Frontal cortex (tissue), 4 donors: ENCODE measurements at places on chromosomes 5 and 9. TPM values are rescaled to one million over a fixed set of nuclear protein-coding genes. Genes with fewer than 3 reads are reported as not detected.

DNA sequence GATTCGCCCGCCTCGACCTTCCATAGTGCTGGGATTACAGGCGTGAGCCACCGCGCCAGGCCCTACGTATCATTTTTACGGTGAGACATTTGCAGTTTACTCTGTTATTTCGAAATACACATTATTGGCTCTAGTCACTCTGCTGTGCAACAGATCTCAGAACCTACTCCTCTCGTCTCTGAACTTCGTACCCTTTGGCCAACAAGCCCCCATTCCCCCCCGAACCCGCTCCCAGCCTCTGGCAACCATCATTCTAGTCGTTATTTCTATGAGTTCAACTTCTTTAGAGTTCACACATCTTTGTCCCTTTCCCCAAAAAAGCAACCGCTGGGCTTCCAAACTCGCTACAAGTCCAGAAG lies 735 bp downstream of the PTGR1 start:
- DNase-seq: no peak

GPR151 gene
- 0.41 TPM for total RNA-seq

DNA sequence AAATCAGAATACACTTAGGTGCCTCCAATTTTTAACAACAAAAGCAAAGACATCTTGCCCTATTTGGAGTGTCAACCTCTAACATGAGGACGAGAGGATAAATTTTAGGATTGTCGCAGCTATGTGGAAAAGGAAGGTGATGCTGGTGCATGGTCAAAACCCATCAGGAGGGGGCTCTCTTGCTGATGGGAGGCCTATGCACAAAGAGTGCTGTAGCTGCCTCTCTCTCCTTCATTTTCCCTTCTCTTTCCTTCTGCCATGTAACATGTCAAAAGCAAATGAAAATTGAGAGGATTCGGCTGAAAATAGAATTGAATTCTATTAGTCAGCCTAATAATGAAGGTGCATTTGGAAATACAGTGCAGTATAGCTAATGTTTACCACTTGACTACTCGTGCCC lies 578.7 kb upstream of the ZNF462 start:
- no peak for DNase-seq

GRCh38 chr5:124504081-124504916 lies 242.1 kb downstream of the ZNF608 start:
- no peak for DNase-seq

BSPRY gene
- under 0.01 TPM for total RNA-seq

GRCh38 chr5:10330511-10331230 lies 22.8 kb upstream of the MARCHF6 start:
- no peak for DNase-seq

GRCh38 chr5:133890314-133890713 lies 78.1 kb downstream of the C5orf15 start:
- no peak for DNase-seq

TMEM232 gene
- 25.7 TPM for total RNA-seq

DNA sequence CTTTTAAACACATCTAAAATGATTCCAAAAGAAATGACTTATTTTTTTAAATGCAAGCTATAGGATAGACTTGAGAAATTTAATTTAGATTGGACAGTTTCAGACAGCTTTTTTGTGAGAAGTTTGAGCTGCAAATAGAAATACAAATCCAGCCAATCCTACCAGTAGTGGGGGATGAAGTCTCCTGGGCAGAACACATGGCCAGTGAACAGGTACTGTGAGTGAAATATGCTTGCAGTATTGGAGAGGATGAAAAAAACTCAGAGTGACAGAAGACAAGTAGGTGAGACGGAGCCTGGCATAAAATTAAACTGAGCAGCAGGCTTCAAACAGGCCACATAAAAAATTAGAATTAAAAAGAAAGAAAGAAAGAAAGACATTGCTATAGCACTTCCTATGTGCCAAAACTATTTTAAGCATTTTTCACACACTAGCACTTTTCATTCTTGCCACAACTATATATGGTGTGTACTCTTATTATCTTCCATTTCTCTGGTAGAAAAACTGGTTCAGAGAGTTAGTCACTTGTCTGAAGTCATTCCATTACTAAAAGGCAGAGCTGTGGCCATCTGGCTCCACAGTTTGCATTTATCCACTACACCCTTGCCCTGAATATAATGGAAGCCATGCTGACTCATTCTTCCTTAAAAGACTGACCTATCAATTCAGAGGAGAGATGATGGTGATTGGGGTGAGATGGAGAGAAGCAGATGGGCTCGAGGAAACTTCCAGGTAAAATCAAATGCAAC lies 310.2 kb upstream of the CTNND2 start:
- DNase-seq: no peak

TNFSF15 gene
- total RNA-seq: under 0.01 TPM

- no peak for DNase-seq
These were observed 24.2 kb upstream of the CDC42SE2 start for GRCh38 chr5:131239686-131240085.

ZNF658 gene
- total RNA-seq: 28.5 TPM

SHROOM1 gene
- 0.82 TPM for total RNA-seq

GRCh38 chr5:116320486-116320885 lies 235.7 kb downstream of the COMMD10 start:
- DNase-seq: no peak

SCGB3A2 gene
- not detected for total RNA-seq

GRCh38 chr5:543755-544674 lies 19.8 kb upstream of the SLC9A3 start:
- DNase-seq: no peak

BASP1 gene
- 411 TPM for total RNA-seq

DNA sequence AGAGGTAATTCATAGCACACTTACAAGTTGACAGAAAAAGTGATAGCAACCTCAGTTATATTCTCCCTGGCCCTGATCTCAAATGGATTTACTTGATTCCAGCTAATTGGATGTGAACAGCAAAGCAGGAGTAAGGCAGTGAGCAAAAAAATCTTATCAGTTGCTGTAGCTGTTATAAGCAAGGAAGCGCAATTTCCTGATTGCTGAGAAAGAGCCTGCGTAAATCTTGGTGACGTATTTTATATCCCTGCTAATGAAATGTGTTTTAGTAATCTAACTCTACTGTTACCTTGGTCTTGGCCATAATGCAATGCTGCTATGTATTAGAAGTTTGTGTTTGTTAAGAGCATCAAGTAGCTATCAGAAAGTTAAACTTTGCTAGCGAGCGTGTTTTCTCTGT lies 661.2 kb upstream of the SEMA6A start:
- DNase-seq: no peak

DNA sequence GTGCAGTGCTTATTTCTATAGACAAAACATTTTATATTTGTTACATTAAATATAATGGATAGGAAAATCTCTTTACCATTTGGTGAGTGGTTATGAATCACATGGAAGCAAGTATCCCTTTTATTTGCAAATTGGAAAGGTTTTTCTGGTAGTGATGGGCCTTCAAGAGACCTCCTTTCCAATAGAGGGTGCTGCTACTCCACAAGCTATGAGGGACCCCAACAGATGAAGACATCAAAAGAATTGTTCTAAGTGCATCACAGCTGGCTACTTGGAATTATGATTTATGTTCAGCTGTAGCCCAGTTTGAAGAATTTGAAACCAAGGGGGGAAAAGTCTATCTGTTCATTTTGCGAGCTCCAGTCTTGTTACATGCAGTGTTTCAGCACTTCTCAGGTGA lies 493.7 kb upstream of the SGCD start:
- DNase-seq: no peak

DNA sequence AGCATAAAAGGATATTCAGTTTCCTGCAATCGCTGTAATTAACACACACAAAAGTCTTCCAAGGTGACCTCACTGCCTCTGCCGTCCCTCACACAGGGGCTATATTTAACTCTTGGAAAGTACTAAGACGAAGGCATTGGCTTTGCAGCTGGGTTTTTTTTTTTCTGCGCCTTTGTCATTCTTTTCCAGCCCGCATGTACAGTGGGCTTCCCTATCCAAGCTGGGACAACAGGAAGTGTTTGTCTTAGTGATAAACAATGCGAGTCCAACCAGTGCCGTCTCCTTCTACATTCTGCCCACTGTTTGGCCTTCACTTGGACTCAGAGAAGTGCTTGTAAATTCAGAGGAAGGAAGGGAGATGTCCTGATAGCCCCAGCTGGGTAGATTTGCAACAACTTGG lies 17.6 kb downstream of the AFAP1L1 start:
- DNase-seq: no peak

C9 gene
- under 0.01 TPM for total RNA-seq

GRCh38 chr9:117696154-117696553 lies 8.0 kb upstream of the TLR4 start:
- DNase-seq: no peak

GPSM1 gene
- 71.7 TPM for total RNA-seq

- DNase-seq: no peak
These were observed 195.4 kb downstream of the MPDZ start for GRCh38 chr9:13083963-13084528.

PHF24 gene
- 19.2 TPM for total RNA-seq

CD74 gene
- total RNA-seq: 3.3 TPM

GRM6 gene
- under 0.01 TPM for total RNA-seq

OLFM1 gene
- total RNA-seq: 69.7 TPM

DNA sequence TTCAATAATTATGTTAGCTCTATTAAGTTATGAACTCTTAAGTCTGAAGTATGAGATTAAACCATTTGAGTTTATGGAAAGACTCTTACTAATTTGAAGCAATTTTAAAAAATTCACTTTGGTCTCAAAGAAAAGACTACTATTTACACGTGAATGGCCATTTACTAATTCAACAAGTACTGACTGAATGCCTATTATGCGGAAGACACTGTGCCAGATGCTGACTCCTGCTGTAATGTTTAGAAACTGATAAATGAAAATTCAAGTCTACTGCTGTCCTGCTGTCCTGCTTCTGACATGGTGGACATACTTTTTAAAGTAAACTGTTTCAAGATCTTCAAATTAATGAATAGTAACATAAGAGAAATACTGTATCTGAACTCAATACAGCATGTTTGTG lies 116.2 kb downstream of the MPDZ start:
- DNase-seq: no peak

PCDHB4 gene
- 4.5 TPM for total RNA-seq

MPDZ gene
- 43.6 TPM for total RNA-seq

PAEP gene
- not detected for total RNA-seq

DNA sequence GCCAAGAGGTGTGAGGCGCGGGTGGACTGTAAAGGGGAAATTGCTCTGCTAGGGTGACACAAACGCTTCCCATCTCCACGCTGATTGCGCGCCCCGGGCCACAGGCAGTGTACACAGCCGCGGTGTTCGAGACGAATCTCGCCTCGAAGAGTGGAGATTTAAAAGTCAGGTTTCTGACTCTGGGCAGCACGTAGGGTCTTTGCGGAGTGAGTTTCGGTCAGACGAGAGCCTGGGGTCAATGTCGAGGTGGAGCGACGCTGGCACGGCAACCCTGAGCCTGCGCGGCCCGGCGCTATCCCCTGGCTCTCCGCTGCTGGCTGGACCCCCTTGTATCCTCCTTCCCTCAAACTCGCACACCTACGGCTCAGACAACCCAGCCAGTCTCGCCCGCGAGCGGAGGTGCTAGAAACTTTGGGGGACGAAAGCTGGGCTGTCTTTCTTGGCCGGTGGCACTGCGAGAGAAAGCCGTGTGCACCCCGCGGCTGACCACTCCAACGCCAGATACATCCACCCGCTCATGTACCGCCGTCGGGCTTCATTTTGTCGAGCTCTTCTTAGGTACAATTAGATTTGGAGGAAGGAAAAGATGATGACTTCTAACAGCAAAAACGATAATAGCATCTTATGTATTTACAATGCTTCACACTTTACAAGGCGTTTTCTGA lies 5.4 kb upstream of the FOXB2 start:
- no peak for DNase-seq

DNA sequence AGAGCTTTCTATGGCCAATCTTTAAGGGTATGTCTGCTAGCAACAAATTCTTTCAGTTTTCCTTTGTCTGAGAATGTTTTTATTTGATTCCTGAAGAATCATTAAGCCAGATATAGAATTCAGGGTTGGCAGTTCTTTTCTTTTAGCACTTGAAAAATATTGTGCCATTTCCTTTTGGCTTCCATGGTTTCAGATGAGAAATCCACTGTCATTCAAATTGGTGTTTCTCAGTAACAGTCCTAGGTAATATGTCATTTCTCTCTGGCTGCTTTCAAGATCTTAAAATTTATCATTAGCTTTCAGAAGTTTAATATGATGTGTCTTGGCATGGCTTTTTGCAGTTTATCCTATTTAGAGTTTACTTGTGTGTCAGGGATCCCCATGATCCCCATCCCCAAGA lies 67.7 kb downstream of the TEX10 start:
- no peak for DNase-seq

- no peak for DNase-seq
These were observed 51.0 kb downstream of the TMEM252 start for GRCh38 chr9:68489646-68490045.

DNA sequence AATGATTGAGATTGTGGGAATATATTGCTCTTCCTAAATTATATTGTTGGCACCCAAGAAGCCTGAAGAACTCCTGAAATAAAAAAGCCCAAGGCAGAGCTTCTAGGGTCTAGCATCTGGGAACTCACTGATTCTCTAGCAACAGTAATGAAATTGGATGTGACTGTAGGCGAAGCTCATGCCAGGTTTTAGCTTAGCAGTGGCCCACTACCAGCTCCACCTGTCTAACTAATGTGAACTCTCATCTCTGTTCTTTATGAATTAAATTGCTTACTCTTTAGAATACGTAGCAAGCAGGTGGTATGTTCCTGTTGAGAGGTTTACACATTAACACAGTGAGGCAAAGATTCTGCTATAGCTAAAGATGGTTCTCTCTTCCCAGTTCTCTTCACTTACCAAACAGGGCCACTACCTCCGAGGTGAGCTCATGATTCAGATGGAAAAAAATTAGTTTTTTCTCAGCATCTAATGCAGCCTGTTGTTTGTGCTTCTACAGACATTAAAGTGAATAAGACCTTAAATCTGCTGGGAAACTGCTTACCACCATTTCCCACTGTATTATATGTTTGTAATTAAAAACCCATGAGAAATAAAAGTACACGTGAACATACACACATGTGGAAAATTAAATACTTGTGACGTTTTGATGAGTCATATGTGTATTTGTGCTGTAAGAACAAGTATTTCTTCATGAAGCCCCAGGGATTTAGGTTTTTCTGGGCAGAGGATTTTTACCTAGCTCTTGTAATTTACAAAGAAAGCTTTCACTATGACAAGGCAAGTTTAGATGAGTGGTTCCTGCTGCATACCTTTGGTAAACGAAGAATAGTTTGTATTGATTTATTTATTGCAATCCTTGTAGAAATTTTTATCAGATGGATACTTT lies 360.1 kb downstream of the KDM4C start:
- DNase-seq: no peak
